NCI-H1105 (cell line): ENCODE measurements at places on chromosomes 5 and 9.
A peak's percentile ranks its signal among the peaks of the same experiment; 100 is the strongest.

DNA sequence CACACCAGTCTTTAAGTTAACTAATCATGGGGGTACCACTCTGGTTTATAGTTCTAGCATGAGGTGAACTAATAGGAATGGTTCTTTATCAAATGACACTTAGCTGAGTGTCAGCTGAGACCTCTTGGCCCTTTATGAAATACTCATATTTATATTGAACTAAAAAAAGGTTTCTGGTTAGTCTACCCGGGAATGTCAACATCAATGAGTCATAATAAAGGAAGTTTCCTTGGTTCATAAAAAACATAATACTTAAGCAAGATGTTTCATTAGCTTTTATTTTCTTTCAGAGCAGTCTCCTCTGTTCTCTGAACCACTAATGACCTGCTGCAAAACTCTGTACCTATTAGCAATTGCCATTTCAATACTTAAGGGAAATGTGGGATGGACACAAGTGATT is 13.7 kb downstream of the DAB2 start:
- DNase-seq = no peak

GRCh38 chr9:130866474-130866965 is 30.1 kb downstream of the QRFP start:
- peak; percentile 63 for DNase-seq

- DNase-seq = no peak
These were observed 7.7 kb upstream of the FANCC start for GRCh38 chr9:95325221-95325620.

GRCh38 chr5:14258840-14259239 is 115.7 kb downstream of the TRIO start:
- DNase-seq = no peak

- no peak for DNase-seq
These were observed 30.9 kb upstream of the SLC9A3 start for GRCh38 chr5:555058-555623.

DNA sequence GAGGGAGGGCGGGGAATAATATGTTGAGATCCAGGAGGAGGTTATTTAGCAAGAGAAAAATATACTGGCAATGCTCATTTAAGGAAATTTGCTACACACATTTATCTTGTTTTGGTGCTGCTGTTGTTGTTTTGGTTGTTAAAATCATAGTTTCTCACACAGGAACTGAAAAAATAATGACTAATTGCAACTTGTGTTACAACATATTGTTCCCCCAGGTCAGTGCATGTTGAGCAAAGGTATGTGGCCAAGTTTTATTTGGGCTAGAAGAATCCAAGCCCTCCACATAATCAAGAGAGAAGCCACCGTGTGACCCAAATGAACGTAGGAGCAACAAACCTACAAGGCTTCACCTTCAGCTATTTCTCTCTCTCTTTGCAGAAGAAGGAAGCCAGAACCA is 220.3 kb upstream of the DAPK1 start:
- DNase-seq = no peak
